Prostate gland (tissue), 2 donors: ENCODE measurements at places on chromosomes 5 and 9.
A peak's percentile ranks its signal among the peaks of the same experiment; 100 is the strongest.

GRCh38 chr9:134375430-134376385, 49.5 kb downstream of the RXRA start:
- peak; percentile 61 for DNase-seq

DNA sequence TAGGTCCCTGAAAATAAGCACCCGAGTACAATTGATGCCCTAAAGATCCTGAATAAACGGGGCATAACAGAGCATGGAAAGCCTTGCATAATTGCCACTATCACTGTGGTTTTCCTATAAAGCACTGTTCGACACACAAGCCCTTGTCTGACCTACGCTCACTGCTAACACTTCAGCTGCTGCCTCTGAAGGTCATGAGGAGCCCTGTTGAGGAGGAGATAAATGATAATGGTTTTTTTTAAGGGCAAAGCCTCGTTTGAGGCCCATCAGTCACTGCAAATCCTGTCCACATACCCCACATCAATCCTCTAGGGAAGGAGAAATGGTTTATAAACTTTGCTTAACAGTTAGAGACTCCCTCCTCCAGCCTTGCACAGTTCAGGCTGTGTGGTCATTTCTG, 35.1 kb downstream of the GABBR2 start:
- DNase-seq: no peak

GRCh38 chr5:76788362-76788761, 30.5 kb upstream of the F2RL1 start:
- DNase-seq: no peak

GRCh38 chr5:132498152-132498551, 7.6 kb upstream of the IRF1 start:
- DNase-seq: peak; percentile 27

DNA sequence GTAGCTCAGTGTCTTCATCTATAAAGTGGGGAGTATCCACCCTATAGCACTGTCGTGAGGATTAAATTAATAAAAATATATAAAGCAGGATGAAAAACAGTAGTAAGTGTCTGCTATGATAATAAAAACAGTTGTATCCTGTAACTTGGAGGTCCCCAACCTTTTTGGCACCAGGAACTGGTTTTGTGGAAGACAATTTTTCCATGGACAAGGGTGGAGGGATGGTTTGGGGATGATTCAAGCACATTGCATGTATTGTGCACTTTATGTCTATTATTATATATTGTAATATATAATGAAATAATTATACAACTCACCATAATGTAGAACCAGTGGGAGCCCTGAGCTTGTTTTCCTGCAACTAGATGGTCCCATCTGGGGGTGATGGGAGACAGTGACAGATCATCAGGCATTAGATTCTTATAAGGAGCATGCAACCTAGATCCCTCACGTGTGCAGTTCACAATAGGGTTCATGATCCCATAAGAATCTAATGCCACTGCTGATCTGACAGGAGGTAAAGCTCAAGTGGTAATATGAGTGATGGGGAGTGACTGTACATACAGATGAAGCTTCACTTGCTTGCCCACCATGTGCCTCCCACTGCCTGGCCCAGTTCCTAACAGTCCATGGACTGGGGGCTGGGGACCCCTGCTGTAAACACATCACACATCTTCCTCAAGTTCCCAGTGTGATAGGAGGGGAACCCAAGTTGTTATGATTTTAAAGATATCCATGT, 177.4 kb upstream of the DAPK1 start:
- no peak for DNase-seq

GRCh38 chr9:128404560-128404959, 16.1 kb upstream of the CERCAM start:
- no peak for DNase-seq

GRCh38 chr9:6842584-6842947, 84.8 kb downstream of the KDM4C start:
- no peak for DNase-seq

DNA sequence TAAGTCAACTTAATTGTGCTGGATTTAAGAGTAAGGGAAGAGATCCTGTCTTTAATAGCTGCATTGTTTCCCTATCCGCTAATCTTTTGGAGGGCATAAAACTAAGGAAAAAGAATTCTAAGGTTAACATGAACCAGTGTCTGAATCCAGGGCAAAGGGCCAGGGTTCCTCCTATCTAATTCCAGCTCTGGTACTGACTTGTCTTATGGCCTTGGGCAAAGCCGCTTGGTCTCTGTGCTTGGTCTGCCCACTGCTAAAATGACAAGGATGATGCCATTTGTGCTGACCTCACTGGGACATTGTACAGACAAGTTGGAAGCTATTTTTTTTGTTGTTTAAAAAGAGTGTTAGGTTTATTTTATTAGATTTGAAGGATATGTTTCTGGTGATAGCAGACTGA, 334.7 kb upstream of the PIK3R1 start:
- peak; percentile 90 for DNase-seq
